ENCODE measurements at places on chromosomes 13 and 19.

- no peak for DNase-seq
Observed at GRCh38 chr13:48644141-48644540, 9.6 kb upstream of the CYSLTR2 start.

- no peak for DNase-seq
Observed at GRCh38 chr13:69959046-69959445, 148.6 kb upstream of the ATXN8OS start.

DNA sequence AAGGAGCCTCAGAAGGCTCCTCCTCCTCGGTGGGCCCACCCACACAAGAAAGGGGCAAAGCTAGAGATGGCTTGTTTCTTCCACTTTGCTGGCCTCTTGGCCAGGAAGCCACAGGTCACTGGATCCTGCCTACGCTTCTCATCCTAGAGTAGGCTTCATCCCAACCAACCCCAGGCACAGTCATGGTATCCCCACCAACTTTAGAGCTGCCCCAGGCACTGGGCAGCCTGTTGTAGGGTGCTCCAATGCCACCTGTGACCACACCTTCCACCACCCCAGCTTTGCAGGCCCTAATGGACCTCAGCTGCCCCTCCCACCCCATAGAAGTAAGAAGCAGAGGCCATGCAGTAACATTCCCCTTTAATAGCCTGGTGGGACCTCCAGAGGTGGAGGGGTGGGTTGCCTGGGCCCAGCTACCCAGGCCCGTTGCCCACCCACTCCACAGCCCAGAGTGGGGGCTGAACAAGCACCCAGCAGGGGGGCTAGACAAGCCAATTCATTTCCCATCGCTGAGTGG lies 522 bp upstream of the CHMP2A start:
- DNase-seq: no peak

GRCh38 chr13:75587679-75588078 lies 38.1 kb downstream of the UCHL3 start:
- DNase-seq: no peak

GRCh38 chr19:35673121-35673804 lies 6.9 kb downstream of the UPK1A start:
- DNase-seq: no peak

Measured in NCI-H2171 treated with DMSO at 0.1 percent for 48 hours (cell line).